ENCODE measurements at places on chromosomes 7 and 10. TPM values are rescaled to one million over a fixed set of nuclear protein-coding genes. Genes with fewer than 3 reads are reported as not detected.

The ACTR3C gene
- 2.9 TPM for total RNA-seq

The PRLHR gene
- not detected for total RNA-seq

The SPDYE2B gene
- not detected for total RNA-seq

The LIPM gene
- total RNA-seq: 0.11 TPM

The NUTM2A gene
- 1.3 TPM for total RNA-seq

The KCNIP2 gene
- total RNA-seq: 0.44 TPM

The LRRC61 gene
- 8.6 TPM for total RNA-seq

The TMEM196 gene
- not detected for total RNA-seq

The MSS51 gene
- 0.61 TPM for total RNA-seq

The AKR1C2 gene
- total RNA-seq: 8.6 TPM

The OR13A1 gene
- total RNA-seq: not detected

The CALY gene
- not detected for total RNA-seq

The TMEM176B gene
- not detected for total RNA-seq

The GIMAP7 gene
- total RNA-seq: not detected

The FFAR4 gene
- not detected for total RNA-seq

The TMEM139 gene
- total RNA-seq: 7.6 TPM

The GPC2 gene
- total RNA-seq: 1.4 TPM

The TWIST1 gene
- total RNA-seq: 0.31 TPM

The SPDYE6 gene
- total RNA-seq: not detected

The SCART1 gene
- 0.58 TPM for total RNA-seq

The HOXA4 gene
- 0.82 TPM for total RNA-seq

The EPO gene
- total RNA-seq: 0.41 TPM

The AQP1 gene
- total RNA-seq: not detected

The TMEM273 gene
- total RNA-seq: not detected

The SERPINE1 gene
- total RNA-seq: 427 TPM

The CALML3 gene
- total RNA-seq: 4.7 TPM

The GALNT17 gene
- not detected for total RNA-seq

The STAG3 gene
- 0.34 TPM for total RNA-seq

The NEBL gene
- total RNA-seq: 0.32 TPM

The FAM180A gene
- 2.6 TPM for total RNA-seq

The ATOH7 gene
- total RNA-seq: 0.07 TPM

The CPVL gene
- total RNA-seq: 3.2 TPM

The CALU gene
- total RNA-seq: 229 TPM

The GIMAP4 gene
- total RNA-seq: not detected

The PFKFB3 gene
- total RNA-seq: 18.6 TPM

The PARG gene
- total RNA-seq: 24.2 TPM

The PLAC9 gene
- total RNA-seq: not detected

The TCERG1L gene
- not detected for total RNA-seq

The A1CF gene
- total RNA-seq: not detected

The CDC14C gene
- not detected for total RNA-seq

The IQUB gene
- 0.04 TPM for total RNA-seq

The SCIN gene
- not detected for total RNA-seq

The ZNF503 gene
- total RNA-seq: 5.1 TPM

Data from foreskin keratinocyte (primary cell).